Central memory CD8-positive, alpha-beta T cell (primary cell): ENCODE measurements at places on chromosomes 3 and 15.

- peaks cover 2% of the 10 kb centered on the region for H3K36me3 ChIP-seq
- H3K4me1 ChIP-seq: no peaks in the 10 kb centered on the region
- no peak for DNase-seq
These were observed 49.1 kb upstream of the CSPG4 start for GRCh38 chr15:75761446-75762356.

GRCh38 chr3:146037697-146038096, 123.3 kb downstream of the PLOD2 start:
- no peaks in the 10 kb centered on the region for H3K27me3 ChIP-seq
- H3K36me3 ChIP-seq: no peaks in the 10 kb centered on the region
- DNase-seq: no peak

DNA sequence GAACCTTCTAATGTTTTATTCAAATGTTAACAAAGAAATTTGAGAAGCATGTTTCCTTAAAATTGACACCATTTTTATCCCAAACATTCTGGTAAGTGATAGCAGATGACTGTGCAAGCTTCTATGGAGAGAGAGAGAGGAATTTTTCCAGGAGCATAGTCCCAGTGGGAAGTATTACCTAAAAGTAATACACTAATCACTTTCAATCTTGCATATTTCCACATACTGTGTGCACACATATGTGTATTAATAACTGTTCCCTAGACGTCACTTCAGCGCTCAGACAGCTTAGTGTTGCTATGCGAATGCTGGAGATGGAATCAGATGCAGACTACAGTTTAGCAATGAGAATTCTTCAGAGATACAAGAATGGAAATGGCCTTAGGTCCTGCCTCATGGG, 424.3 kb upstream of the TPRG1 start:
- H3K27me3 ChIP-seq: no peaks in the 10 kb centered on the region
- no peak overlapping the region for H3K27ac ChIP-seq
- H3K4me3 ChIP-seq: no peak overlapping the region
- H3K36me3 ChIP-seq: peaks cover 3% of the 10 kb centered on the region

DNA sequence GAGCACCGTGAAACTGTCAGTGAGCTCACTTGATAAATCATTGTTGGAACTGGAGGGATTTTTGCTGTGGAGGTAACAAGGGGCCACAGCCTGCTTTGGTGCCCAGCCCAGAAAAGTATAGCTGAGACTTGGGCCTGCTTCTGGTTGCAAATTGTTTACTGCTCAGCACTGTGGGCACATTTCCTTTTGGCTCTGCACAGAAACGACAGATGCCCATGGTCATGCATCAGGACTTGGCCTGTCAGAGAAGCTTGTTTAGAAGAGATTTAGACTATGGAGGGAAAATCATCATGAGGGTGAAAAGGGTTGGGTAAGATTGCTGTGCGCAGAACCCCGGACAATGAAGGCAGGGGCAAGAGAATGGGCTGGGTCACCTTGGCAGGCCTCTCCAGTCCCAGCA, 286.1 kb upstream of the CTNNB1 start:
- H3K27me3 ChIP-seq: peaks cover 56% of the 10 kb centered on the region
- H3K4me1 ChIP-seq: no peaks in the 10 kb centered on the region
- H3K36me3 ChIP-seq: no peaks in the 10 kb centered on the region
- no peak overlapping the region for H3K27ac ChIP-seq
- no peak for DNase-seq

- peak; percentile 58 for DNase-seq
- H3K27ac ChIP-seq: peak overlapping the region; percentile 90
- H3K4me1 ChIP-seq: peaks cover 28% of the 10 kb centered on the region
- no peaks in the 10 kb centered on the region for H3K27me3 ChIP-seq
- peak overlapping the region; percentile 90 for H3K4me3 ChIP-seq
These were observed 5.9 kb downstream of the STARD9 start for GRCh38 chr15:42581272-42581730.

DNA sequence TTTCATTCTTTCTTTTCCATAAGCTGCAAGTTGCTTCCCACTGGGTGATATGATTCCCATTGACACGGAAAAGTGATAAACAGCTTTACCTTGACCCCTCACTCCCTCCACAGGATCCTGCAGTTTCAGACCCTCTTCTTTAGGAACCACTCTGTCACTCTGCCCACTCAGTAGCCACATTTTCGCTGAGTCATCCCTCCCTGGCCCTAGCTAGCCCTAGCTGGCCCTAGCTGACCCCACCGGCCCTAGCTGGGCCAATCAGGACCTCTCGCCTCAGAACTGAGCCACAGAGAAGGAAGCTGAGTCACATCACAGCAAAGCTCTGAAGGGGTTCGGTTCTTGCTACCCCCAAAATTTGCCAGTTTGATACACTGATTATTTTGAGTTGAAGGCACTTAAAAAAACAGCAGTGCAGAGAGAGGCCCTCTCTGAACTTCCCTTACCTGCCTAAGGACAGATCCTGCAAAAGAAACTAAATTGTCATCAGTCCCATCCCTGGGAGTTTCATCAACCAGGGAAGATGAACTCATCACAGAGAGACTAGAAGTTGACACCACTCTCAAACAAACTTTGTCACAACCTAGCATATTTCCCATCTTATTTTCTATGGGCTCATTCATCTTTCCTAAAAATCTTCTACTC, 233.5 kb upstream of the PROK2 start:
- no peak overlapping the region for H3K27ac ChIP-seq
- no peaks in the 10 kb centered on the region for H3K27me3 ChIP-seq
- no peaks in the 10 kb centered on the region for H3K4me1 ChIP-seq
- no peak overlapping the region for H3K4me3 ChIP-seq
- no peak for DNase-seq

DNA sequence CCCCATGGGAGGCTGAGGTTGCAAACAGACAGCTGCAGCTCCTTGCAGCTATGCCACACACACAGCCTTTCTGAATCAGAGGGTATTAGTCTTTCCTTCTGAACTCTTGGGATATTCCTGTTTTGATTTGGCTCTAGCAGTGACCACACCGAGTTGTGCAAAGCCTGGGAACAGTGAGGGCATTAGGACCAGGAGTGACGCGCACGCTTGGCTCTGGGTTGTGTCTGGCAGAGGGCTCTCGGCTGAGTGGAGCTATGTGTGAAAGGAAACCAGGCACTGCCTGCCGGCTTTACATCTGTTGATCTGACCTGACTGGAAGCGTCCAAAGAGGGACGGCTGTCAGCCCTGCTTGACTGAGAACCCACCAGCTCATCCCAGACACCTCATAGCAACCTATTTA, at the start of gene GALNT15:
GALNT15 (plus strand) TSS at position 292 of the 400 bp plus-strand sequence. CDS start 472 bp downstream, outside the sequence.
- no peaks in the 10 kb centered on the region for H3K36me3 ChIP-seq
- H3K27me3 ChIP-seq: peaks cover 57% of the 10 kb centered on the region
- no peak within 1 kb of the TSS for H3K4me3 ChIP-seq
- DNase-seq: no peak
- H3K4me1 ChIP-seq: peaks cover 9% of the 10 kb centered on the region

GRCh38 chr3:119676020-119676419, 1.2 kb downstream of the COX17 start:
- peaks cover 39% of the 10 kb centered on the region for H3K36me3 ChIP-seq
- peaks cover 37% of the 10 kb centered on the region for H3K4me1 ChIP-seq
- no peak for DNase-seq
- peak overlapping the region; percentile 83 for H3K4me3 ChIP-seq
- peak overlapping the region; percentile 97 for H3K27ac ChIP-seq

- H3K27ac ChIP-seq: no peak overlapping the region
- no peaks in the 10 kb centered on the region for H3K4me1 ChIP-seq
- no peaks in the 10 kb centered on the region for H3K36me3 ChIP-seq
- no peak overlapping the region for H3K4me3 ChIP-seq
- no peak for DNase-seq
These were observed 44.8 kb upstream of the RAF1 start for GRCh38 chr3:12708584-12709192.

DNA sequence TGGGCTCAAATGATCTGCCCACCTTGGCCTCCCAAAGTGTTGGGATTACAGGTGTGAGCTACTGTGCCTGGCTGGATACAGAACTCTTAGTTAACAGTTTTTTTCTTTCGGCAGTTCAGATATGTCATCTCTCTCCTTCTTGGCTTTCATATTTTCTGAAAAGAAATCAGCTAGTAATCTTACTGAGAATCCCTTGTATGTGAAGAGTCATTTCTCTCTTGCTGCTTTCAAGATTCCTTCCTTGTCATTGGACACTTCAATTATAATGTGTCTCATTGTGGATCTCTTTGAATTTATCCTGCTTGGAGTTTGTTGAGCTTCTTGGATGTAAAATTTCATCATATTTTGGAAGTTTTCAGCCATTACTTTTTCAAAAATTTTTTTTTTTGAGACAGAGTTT, 17.0 kb downstream of the TRIM69 start:
- H3K4me3 ChIP-seq: no peak overlapping the region
- H3K27me3 ChIP-seq: no peaks in the 10 kb centered on the region
- peaks cover 3% of the 10 kb centered on the region for H3K36me3 ChIP-seq
- peaks cover 13% of the 10 kb centered on the region for H3K4me1 ChIP-seq
- DNase-seq: no peak
- no peak overlapping the region for H3K27ac ChIP-seq

- H3K4me3 ChIP-seq: no peak overlapping the region
- no peak overlapping the region for H3K27ac ChIP-seq
- no peaks in the 10 kb centered on the region for H3K27me3 ChIP-seq
- H3K36me3 ChIP-seq: no peaks in the 10 kb centered on the region
These were observed 109.5 kb upstream of the PTPRG start for GRCh38 chr3:61451841-61452240.

- DNase-seq: no peak
- H3K36me3 ChIP-seq: peaks cover 25% of the 10 kb centered on the region
- H3K27ac ChIP-seq: no peak overlapping the region
These were observed 49.9 kb downstream of the TSC22D2 start for GRCh38 chr3:150458001-150458400.

DNA sequence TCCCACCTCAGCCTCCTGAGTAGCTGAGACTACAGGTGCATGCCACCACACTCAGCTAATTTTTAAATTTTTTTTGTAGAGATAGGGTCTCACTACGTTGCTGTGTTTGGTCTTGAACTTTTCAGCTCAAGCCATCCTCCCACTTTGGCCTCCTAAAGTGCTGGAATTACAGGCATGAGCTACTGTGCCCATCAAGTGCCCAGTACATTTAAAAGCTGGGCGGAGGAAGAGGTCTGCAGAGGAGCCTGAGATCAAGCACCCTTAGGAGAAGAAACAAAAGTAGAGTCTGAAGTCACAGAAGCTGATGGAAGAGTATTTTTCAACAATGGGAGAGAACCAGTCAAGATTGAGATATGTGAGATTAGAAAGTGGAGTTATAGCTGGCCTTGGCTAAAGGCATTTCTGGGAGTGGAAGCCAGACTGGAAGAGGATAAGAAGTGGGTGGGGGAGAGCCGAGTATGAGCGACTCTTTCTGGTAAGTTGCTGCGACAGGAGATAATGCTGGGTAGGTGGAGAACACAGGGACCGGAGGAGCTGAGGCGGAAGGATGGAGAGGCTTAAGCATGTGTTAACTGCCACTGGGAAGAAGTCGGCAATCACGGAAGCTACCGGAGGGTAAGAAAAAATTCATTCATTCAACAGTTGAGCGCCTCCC, 782 bp upstream of the IREB2 start:
- peak overlapping the region; percentile 84 for H3K4me3 ChIP-seq
- peaks cover 33% of the 10 kb centered on the region for H3K4me1 ChIP-seq
- H3K27me3 ChIP-seq: peaks cover 12% of the 10 kb centered on the region

- no peaks in the 10 kb centered on the region for H3K36me3 ChIP-seq
- no peak for DNase-seq
- no peaks in the 10 kb centered on the region for H3K27me3 ChIP-seq
These were observed 188.6 kb downstream of the CHL1 start for GRCh38 chr3:385151-385550.

GRCh38 chr3:116929505-116930222, 220.1 kb downstream of the TUSC7 start:
- no peak overlapping the region for H3K4me3 ChIP-seq
- no peaks in the 10 kb centered on the region for H3K4me1 ChIP-seq
- DNase-seq: no peak

DNA sequence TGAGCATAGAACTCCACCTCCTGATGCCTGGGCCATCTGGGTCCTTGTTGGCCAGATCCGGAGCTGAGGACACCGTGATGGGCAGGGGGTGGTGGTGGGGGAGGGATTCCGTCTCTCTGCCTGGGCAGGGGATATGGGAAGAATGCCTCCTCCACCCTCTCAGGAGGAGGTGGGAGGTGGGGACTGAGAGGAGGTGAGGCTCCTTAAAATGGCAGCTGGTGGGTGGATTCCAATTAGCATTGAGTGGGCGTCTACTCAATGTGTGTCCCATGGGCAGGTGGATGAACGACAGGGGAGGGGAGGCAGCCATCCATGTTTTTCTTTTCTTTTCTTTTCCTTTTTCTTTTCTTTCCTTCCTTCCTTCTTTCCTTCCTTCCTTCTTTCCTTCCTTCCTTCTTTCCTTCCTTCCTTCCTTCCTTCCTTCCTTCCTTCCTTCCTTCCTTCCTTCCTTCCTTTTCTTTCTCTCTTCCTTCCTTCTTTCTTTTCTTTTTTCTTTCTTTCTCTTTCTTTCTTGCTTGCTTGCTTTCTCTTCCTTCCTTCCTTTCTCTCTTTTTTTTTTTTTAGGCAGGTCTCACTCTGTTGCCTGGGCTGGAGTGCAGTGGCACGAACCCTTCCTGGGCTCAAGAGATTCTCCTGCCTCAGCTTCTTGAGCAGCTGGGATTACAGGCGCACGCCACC, 5.0 kb downstream of the SLC28A1 start:
- H3K4me1 ChIP-seq: no peaks in the 10 kb centered on the region
- peaks cover 22% of the 10 kb centered on the region for H3K27me3 ChIP-seq
- no peaks in the 10 kb centered on the region for H3K36me3 ChIP-seq
- DNase-seq: no peak

DNA sequence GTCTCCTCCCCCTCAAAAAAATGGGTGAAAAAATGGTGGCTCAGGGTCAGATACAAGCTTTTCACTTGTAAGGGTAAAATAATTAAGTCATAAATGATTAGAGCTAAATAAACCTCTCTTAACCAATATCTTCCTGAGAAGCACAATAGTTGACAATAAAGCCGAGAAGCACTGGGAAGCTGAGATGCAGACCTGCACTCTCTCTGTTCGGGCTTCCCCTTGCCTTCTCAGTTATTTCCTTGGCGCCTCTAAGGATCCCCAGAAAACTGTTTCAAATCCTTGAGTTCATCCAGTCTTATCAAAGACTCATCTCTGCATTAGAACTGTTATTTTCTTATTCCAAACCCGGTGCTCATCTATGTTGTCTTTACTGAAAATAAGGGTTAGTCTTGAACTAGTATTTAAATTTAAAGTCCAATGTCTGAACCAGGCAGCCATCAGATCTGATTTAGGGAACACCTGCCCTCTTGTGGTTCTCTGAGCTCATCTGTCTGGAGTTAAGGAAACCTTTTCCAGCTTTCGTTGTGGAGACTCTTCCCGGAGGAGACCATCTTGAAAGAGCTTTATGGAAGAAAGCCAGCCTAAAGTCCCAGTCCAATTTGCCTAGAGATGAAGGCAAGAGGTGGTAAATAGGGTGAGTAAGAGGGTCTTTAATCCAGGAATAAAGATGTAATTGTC, 256.4 kb upstream of the MCTP2 start:
- no peak overlapping the region for H3K4me3 ChIP-seq
- H3K27me3 ChIP-seq: no peaks in the 10 kb centered on the region

- no peaks in the 10 kb centered on the region for H3K4me1 ChIP-seq
- H3K36me3 ChIP-seq: peaks cover 48% of the 10 kb centered on the region
- no peak overlapping the region for H3K27ac ChIP-seq
- DNase-seq: no peak
- H3K4me3 ChIP-seq: no peak overlapping the region
- no peaks in the 10 kb centered on the region for H3K27me3 ChIP-seq
These were observed 63.4 kb downstream of the OPA1 start for GRCh38 chr3:193656445-193656844.
